ENCODE measurements at places on chromosomes 6 and 20.

DNA sequence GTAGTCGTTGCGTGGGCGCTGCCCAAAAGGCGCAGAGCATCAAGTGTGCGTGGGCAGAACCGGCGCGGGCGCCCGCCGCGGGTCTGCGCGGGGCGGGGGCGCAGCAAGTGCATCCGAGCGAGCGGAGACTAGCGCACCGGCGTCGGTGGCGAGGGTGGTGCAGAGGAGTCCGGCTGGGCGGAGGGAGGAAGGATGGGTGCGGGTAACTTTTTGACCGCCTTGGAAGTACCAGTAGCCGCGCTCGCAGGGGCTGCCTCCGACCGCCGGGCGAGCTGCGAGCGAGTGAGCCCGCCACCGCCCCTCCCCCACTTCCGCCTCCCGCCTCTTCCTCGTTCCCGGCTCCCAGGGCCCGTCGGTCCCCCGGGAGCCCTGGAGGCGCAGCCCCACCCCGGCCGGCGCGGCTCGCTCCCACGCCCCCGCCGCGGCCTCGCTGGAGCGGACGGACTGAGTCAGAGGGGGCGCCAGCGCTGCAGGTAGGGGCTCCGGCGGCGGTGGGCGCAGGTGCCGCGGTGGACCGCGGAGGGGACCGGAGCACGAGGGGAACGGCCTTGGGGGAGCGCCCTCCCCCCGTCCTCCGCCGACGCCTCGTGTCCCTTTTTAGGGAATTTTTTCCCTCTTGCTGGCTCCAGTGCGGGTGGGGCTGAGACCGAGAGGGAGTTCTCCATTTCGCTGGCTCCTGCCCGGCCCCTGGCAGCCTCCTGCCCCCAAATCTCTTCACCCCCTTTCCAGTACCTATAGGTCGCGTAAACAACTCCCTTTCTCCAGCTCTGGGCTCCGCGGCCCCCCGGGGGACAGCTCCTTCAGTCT is 1.6 kb upstream of the DBNDD2 start:
- DNase-seq, result peak; percentile 42

DNA sequence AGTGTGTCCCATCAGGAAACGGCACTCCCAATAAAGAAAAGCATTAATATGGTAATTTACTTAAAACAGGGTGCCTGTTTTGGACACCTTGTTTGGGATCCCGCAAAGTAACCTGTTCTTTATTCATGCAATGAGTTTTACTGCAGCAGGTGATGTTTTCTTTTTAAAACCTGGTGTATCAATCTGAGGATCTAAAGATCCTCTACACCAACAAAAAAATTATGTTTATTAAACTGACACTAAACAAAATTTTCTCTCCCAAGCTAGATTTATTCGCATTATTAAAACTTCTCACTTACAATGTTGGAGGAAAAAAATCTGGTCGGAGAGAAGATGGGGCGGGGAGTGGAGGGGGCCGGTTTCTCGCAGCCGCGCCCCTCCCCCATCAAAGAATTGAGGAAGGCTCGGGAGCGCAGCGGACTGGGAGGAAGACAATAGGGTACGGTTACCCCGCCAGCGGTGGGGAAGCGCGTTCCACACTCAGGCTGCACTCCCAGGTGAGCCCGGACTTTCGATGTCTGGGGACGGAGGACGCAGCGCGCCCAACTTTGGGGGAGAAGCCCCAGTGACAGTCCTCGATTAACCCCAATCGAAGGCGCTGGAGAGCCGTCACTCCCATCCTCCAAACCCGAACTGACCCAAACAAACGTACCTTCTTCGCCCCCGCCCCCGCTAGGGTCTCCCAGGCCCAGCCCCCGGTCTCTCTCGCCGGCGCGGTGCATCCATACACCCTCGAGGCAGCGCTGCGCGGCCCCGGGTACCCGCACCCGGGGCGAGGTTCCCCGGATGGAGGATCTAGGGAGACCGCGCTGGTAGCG is 1.3 kb downstream of the CD24 start:
- DNase-seq, result no peak

DNA sequence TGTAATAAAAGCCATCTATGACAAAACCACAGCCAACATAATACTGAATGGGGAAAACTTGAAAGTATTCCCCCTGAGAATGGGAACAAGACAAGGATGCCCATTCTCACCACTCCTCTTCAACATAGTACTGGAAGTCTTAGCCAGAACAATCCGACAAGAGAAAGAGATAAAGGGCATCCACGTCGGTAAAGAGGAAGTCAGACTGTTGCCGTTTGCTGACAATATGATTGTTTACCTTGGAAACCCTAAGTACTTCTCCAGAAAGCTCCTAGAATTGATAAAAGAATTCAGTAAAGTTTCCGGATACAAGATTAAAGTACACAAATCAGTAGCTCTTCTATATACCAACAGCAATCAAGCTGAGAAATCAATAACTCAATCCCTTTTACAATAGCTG is 14.0 kb upstream of the RUNX2 start:
- DNase-seq, result no peak

DNA sequence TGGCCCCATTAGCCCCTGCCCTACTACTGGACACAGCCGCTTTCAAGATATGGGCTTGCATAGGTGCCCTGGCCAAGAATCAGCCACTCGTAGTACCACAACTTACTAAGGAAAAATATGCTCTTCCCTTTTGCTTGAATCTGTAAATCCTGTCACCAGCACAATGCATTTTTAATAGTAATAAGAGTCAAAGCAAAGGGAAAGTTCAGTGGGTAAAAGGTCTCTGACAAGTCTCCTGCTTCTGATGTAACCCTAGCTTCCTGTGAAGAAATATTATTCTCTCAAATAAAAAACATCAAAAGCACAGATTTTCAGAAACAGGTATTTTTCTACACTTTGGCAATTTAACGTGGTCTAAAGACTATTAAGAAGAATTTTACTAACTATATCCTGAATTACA is 373.8 kb downstream of the GJA1 start:
- no peak for DNase-seq

DNA sequence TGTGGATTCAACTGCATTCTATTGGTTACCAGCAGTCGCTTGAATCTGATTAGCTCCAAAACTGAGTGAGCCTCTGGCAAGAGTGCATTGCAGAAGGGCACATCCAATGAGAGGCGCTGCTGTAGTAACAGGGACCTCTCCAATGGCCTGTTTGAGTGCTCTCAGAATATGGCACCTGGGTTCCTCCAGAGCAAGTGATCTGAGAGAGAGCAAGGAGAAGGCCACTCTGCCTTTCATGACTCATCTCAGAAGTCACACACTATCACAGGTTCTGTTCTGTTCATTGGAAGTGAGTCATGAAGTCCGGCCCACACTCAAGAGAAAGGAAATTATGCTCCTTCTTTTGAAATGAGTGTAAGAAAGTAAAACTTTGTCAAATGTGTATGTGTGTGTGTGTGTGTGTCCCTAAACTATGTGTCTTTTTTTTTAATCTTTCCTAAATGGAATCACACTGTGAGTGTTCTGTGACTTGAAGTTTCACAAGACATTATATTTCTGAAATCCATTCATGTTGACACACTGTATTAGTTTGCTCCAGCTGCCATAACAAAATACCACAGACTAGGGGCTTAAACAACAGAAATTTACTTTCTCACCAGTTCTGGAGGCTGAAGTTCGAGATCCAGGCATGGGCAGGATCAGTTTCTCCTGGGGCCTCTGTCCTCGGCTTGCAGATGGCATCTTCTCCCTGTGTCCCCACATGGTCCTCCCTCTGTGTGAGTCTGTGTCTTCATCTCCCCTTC is 138.3 kb upstream of the CDYL start:
- no peak for DNase-seq

DNA sequence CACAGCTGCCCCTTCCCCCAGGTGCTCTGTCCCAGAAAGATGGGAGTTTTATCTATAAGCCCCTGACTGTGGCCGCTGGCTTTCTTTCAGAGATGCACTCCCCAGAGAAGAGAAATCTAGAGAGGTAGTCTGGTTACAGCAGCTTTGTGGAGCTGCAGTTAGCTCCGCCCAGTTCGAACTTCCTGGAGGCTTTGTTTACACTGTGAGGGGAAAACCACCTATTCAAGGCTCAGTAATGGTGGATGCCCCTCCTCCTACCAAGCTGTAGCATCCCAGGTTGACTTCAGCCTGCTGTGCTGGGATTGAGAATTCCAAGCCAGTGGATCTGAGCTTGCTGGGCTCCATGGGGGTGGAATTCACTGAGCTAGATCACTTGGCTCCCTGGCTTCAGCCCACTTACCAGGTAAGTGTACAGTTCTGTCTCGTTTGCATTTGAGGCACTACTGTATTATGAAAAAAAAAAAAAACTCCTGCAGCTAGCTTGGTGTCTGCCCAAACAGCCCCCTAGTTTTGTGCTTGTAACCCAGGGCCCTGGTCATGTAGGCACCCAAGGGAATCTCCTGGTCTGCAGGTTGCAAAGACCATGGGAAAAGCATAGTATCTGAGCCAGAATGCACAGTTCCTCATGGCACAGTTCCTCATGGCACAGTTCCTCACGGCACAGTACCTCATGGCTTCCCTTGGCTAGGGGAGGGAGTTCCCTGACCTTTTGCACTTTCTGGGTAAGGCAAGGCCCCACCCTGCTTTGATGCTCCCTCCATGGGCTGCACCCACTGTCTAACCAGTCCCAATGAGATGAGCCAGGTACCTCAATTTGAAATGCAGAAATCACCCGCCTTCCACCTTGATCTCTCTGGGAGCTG is 275.0 kb downstream of the CENPW start:
- DNase-seq, result no peak

GRCh38 chr20:58012731-58013510 is 215.5 kb downstream of the ANKRD60 start:
- no peak for DNase-seq

GRCh38 chr20:36274181-36274841 is 31.8 kb upstream of the DLGAP4 start:
- no peak for DNase-seq

GRCh38 chr6:154555073-154555677 is 44.7 kb upstream of the CNKSR3 start:
- no peak for DNase-seq

GRCh38 chr6:45555981-45556771 is 178.4 kb upstream of the SUPT3H start:
- no peak for DNase-seq

- no peak for DNase-seq
These were observed 125.2 kb downstream of the KIF6 start for GRCh38 chr6:39599973-39600372.

GRCh38 chr20:20435453-20435852 is 67.5 kb downstream of the INSM1 start:
- no peak for DNase-seq

- no peak for DNase-seq
These were observed 9.3 kb downstream of the NUDT3 start for GRCh38 chr6:34383161-34383631.

DNA sequence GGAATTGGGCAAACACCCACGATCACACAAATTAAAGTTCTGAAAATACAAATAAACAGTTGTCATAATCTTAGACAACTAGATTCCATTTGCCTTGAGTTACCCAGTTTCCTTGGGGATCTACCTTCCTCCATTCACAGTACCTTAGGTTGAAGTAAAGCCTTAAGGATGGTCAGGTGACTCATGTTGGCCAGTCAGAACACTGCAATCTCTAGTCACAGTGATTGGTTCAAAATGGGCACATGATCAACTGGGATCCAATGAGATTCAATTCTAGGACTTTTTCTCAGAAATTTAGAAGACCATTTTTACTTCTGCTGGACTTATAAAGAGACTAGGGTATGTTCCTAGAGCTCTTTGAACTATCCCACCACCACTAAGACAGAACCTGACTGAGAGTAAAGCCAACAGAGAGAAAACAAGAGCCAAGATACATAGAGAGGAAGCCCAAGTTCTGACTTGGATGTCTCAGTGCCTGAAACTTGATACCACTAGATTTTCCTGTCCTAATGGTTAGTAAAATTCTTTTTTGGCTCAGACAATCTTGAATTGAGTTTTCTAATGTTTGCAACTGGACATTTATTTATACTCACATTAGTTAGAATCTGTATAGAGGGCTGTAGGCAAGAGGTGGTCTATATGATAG is 8.6 kb upstream of the CLIC5 start:
- DNase-seq, result no peak

- no peak for DNase-seq
These were observed 49.1 kb downstream of the MAP7 start for GRCh38 chr6:136501096-136501495.

DNA sequence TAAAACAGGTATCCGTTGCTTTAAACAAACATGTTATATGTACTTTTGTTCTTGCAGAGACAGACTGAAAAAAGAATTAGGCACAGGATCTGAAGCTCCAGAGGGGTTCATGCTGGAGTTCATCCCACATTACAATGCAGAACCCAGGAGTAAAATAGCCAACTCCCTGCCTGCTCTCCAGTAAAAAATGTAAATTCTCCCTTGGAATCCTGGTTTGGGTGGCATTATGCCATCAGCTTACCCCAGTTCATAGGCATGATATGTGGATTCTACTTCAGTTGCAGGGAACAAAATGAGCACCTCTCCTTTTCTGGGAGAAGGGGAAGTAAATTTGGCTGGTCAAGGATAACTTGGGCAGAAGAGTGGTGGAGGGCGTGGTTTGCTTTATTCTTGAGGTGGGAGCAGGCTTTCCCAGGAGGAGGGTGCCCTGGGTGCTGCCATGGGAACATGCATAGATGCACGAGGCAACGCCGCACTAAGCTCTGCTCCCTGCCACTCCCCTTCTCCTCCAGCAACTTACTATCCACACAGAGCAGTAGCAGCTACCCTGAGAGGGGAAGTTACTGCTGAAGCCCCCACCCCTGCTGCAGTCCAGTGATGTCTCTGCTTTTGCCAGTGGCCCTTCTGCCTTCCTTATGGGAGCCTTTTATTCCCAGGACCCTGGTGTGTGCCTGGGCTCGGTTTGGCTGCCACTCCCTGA is 71.6 kb upstream of the GLP1R start:
- no peak for DNase-seq

DNA sequence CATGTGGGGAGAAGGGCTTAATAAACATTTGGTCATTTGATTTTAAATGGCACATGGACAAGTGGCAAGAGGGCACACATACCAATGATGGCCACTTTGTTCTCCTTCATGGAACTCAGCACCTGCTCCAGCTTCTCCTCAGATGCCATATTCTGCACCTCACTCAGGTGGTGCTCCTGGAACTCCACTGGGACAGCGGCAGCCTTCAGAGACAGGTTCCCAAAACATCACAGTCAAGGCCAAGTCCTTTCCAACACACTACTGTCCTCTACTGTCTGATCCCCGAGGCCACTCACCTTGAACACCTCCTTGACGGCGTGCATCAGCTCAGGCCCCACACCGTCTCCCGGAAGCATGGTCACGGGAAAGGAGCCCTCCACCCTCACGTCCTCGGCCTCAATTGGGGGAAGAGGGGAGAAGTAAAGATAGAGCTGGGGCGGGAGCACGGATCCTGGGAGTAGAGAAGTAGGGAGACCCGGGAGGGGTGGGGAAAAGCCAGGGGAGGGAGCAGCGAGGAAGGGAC is 591 bp downstream of the IDH3B start:
- no peak for DNase-seq
